ENCODE measurements at places on chromosomes 16 and 17. TPM values are rescaled to one million over a fixed set of nuclear protein-coding genes. Genes with fewer than 3 reads are reported as not detected.

- no peak for DNase-seq
Measured at GRCh38 chr17:46720408-46720807, 98.1 kb downstream of the WNT3 start.

- DNase-seq = no peak
Measured at GRCh38 chr17:20938988-20939615, 103.7 kb downstream of the USP22 start.

- DNase-seq = no peak
Measured at GRCh38 chr16:83797013-83797412, 10.8 kb upstream of the HSBP1 start.

GRCh38 chr16:86322806-86323205, 187.5 kb upstream of the FOXF1 start:
- DNase-seq = no peak

DNA sequence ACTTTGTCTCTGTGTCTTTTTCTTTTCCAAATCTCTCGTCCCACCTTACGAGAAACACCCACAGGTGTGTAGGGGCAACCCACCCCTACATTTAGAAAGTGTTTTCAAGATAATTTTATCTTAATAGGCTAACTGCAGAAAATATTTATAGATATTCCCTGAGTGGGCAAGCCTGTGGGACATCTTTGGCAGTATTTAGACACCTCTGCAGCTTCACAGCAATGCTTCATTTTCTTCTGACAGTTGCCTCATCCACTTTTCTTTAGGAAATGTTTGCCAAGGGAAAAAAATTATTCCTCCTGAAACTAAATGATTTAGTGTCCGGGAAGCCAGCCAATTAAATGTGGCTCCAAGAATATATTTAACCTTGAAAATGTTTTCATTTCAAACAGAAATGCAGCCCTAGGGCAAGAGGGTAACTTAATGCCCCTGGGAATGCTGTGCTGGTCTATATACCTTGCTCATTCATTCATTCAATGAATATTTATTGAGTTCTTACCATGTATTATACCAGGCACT, 290.4 kb downstream of the ABCC12 start:
- no peak for DNase-seq

GRCh38 chr17:42428141-42428944, 5.3 kb upstream of the CAVIN1 start:
- DNase-seq = peak; percentile 75

GRCh38 chr17:55254375-55254774, 10.4 kb upstream of the HLF start:
- no peak for DNase-seq

- DNase-seq = no peak
Measured at GRCh38 chr17:3308603-3309002, 10.4 kb upstream of the OR3A1 start.

- peak; percentile 76 for DNase-seq
Measured at GRCh38 chr17:36463916-36464764, 22.3 kb upstream of the ZNHIT3 start.

- DNase-seq = no peak
Measured at GRCh38 chr17:61519754-61520440, 67.7 kb downstream of the TBX4 start.

DNA sequence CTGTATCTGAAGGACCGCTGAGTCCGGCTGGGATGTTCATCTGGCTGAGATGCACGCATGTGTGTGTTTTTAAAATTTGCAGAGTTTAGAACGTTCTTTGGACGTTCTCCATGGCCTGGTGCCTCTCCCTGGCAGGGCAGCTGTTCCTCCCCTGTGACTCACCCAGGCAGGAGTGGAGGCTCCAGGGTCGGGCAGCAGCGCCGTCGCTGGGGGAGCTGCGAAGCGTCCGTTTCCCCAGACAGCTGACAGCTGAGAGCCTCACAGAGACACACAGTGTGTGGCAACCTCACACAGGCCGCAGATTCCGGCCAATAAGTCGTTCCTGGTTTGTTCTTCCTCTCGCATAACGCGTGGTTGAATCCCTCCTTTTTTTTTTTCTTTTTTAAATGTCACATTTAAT, 80.6 kb downstream of the OR1D5 start:
- DNase-seq = peak; percentile 92

DNA sequence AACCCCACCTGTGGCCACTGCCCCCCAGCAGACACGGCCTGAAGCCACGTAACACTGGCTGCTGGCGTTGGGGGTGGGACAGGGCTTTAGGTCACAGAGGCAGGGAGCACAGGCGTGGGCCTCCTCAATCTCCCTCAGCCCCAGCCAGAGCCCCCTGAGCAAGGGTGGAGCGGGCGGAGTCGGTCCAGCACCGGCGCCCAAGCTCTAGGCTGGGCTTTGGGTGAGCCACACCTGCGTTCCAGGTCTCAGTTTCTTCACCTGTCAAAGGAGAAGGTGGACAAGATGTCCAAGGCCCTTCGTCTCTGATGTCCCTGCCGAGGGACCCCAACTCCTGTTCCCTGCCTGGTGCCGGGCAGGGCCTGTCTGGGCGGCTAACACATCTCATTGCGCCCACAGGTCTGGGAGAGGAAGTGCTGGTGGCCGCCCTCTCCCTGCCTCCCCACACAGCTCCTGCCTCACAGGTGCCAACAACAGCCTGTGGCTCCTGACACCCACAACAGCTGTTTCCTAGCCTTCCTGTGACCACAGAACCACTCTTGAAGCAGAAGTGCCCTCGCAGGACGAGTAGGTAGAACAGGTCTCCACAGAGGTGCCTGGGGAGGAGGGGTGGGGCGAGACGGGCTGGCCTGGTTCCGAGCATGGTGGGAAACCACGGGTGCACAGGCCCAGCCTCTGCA, 12.0 kb downstream of the FAM83G start:
- DNase-seq = no peak

DNA sequence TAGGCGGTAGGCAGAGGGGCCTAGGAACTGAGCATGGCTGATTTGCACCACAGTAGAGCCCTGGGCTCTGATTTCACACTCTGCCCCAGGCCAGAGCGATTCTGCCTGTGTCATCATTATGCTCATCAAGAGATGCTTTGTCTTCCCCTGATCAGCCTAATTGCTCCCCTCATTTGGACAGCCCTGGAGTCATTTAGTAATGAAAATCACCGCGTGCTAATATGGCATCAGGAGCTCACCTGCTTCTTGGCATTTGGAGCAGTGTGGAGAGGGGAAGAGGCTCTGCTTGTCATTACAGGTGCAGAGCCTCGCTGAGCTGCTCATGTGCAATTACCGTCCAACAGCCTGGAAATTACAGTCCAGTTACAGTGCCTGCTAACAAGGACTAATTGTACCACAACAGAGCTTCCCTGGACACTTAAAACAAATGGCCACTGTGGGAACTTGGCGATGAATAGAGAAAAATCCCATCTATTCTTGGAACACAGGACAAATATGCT, 157.1 kb upstream of the WSCD1 start:
- no peak for DNase-seq

DNA sequence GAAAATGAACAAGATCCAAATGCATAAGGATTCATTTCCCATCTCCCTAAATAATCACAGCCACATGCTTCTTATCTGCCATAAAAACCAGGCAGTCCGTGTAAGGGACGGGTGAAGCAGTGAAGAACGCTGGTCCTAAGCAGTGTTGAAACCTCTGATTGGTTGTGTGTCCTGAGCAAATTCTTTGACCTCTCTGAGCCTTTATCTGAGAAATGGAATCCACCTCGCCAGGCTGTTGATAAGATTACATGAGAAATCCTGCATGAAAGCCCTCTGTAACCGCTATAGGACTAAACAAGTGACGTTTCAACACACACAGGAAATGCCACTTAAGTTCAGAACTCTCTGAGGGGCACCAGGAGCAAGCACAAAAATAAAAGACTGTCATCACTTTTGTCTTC, 26.8 kb downstream of the GAS7 start:
- no peak for DNase-seq

DNA sequence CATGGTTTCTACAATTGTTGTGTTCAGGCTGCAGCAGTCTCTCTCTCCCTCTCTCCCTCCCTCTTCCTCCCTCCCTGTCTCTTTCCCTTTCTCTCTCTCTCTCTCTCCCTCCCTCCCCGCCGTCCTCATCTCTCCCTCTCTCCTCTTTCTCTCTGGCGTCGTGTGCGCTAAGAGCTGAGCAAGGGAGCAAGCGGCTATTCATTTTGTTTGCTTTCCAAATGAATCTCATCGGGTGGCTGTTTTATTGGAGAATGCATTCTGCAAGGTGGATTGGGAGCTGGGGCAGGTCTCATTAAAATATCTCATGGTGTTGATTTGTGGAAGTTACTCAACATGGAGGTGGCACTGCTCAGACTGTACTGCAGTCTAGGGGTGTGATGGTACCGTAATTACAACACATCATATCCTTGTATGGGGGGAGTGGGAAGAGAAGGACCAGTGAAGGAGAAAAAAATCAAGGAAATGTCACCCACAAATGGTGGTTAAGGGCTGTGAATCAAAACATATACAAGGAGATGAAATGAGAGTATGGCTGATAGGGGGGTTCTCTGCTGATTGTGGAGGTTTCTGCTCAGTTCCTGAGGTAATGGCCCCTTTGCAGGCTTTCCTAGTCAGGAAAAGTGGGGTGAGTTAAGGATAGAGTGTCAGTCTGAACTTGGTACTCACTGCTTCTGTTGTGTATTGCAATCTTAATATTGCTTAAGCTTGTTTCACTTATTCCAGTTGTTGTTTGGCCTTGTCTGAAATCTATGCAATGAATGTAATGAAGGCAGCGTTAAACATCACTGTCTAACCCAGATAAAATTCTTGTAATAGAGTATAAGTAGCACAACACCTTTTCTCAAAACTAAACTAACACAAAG, 2.7 kb downstream of the MSL1 start:
- DNase-seq = no peak

- no peak for DNase-seq
Measured at GRCh38 chr17:79969906-79970305, 65.8 kb downstream of the TBC1D16 start.

DNA sequence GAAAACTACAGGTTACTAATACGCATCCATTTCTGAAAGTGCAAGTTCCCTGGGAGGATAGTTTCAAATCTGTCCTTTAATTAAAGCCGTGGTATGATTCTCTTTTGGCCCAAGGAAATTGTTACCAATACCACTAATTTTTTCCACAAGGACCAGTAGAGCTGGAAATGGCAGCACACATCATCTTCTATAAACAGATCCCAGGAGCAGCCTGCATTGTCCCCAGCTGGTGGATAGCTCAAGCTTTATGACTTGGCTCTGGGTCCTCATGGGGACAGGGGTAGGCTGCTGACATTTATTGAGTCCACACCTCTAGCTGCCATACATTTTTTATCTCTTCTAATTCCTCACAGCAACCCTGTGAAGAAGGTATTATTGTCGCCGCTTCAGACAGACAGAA, 35.8 kb upstream of the BHLHA9 start:
- DNase-seq = no peak

DNA sequence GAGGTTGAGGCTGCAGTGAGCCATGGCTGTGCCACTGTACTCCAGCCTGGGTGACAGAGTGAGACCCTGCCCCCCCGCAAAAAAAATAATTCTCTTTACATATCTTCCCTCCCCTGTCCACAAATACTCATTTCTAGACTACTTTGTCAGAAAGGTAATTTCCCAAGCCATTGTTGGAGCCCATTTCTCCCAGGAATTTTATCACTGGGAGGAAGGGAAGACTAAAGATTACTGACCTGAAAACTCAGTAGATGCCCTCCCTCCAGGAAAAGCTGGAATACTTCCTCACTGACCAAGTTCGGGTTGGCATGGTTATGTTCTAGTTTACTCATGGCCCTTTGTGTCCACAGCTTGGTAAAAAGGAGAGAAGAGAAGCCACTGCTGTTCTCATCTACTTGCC, 4.1 kb downstream of the CALCOCO2 start:
- no peak for DNase-seq

The ODF4 gene
- not detected for total RNA-seq

The ASPA gene
- total RNA-seq = 1.6 TPM

The RHBDF1 gene
- total RNA-seq = 23.6 TPM

The ALDH3A1 gene
- 0.50 TPM for total RNA-seq

The CBX2 gene
- 1.5 TPM for total RNA-seq

The SRL gene
- total RNA-seq = 395 TPM

The RRAD gene
- total RNA-seq = 140 TPM

The MEOX1 gene
- 4.7 TPM for total RNA-seq

The KRT17 gene
- not detected for total RNA-seq

The TAT gene
- total RNA-seq = not detected
